CD8-positive, alpha-beta T cell (primary cell): ENCODE measurements at places on chromosomes 7 and 10.

- no peak for DNase-seq
These were observed 129.4 kb downstream of the KAT6B start for GRCh38 chr10:74955796-74956195.

- DNase-seq: peak; percentile 20
These were observed 121.2 kb downstream of the RTKN2 start for GRCh38 chr10:62147425-62147824.

DNA sequence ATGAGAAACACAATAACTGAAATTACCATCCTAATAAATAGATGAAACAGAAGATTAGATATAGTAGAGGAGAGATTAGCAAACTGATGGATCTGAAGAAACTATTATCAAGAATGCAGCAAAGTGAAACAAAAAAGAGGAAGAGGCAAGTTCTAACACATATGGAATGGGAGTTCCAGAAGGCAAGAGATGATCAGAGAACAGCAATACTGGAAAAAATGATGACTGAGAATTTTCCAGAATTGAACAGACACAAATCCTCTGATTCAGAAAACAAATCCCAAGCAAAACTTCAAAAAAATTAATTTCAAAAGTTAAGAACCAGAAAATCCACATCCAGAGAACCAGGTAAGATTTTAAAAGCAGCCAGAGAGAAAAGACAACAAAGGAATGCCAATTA is 20.2 kb upstream of the CYREN start:
- no peak for DNase-seq

GRCh38 chr10:31921031-31921430 is 7.6 kb downstream of the ARHGAP12 start:
- no peak for DNase-seq
